ENCODE measurements at places on chromosomes 12 and 14.

GRCh38 chr12:58316926-58317325 is 375.6 kb downstream of the ATP23 start:
- no peaks in the 10 kb centered on the region for H3K27me3 ChIP-seq
- no peak overlapping the region for H3K27ac ChIP-seq

- DNase-seq, result no peak
- H3K27ac ChIP-seq, result no peak overlapping the region
- no peak overlapping the region for H3K4me3 ChIP-seq
- H3K4me1 ChIP-seq, result no peaks in the 10 kb centered on the region
Observed at GRCh38 chr12:131047789-131048610, 94.3 kb downstream of the ADGRD1 start.

DNA sequence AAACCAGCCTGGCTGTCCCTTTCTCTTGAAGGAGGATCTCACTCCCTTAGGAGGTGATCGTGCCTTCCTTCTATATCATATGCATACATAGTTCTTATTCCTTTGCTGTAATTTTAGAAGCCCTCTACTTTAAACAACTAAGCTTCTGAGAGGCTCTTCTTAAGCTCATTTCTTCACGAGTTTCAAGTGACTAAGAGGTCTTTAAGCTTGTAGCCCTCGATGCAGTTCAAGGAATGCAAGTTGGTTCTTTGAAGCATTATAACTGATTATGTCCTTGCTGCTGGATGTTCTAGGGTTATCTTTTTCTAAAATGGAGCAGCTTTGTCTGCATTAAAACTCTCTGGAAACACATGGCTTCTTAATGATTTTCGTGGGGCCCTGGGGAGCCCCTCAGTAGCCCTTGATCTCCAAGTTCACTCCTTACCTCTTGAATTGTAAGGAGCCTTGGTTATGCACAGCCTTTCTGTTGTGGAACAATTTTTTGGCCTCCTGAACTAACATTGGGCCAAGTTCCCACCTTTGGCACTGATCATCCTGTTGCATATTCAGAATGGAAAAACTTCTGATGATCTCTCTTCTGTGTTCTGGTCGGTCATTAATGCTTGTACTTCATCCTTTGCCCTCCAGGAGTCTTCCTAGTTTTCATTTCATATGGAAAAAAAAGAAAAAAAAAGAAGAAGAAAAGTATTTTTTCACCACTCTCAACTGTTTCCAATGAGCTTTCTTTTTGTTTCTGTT is 12.6 kb downstream of the RASSF8 start:
- peaks cover 2% of the 10 kb centered on the region for H3K4me1 ChIP-seq
- no peaks in the 10 kb centered on the region for H3K36me3 ChIP-seq

DNA sequence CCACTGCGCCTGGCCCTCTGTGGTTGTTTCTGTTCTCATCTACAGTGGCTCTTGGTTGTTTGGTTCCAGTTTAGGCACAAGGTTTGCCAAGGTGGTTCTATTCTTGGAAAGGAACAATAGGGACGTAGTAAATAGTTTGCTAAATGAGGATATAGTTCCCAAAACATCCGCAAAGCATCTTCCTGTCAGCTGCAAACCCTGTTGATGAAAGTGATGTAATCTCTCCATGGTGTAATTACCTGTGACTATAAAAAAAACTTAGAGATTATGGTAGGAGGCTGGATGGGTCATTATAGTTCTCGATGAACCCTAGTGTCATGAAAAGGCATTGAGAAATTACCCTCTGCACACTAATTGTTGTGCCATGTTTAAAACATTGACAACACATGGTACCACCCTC is 52.9 kb downstream of the SUSD6 start:
- no peak overlapping the region for H3K27ac ChIP-seq
- no peaks in the 10 kb centered on the region for H3K36me3 ChIP-seq
- peaks cover 2% of the 10 kb centered on the region for H3K4me1 ChIP-seq
- no peak for DNase-seq

GRCh38 chr14:99671235-99672224 is 12.6 kb upstream of the CYP46A1 start:
- no peak for DNase-seq
- H3K27ac ChIP-seq, result no peak overlapping the region
- H3K27me3 ChIP-seq, result no peaks in the 10 kb centered on the region
- peaks cover 29% of the 10 kb centered on the region for H3K4me1 ChIP-seq
- no peaks in the 10 kb centered on the region for H3K36me3 ChIP-seq

GRCh38 chr14:37230551-37231194 is 32.9 kb downstream of the MIPOL1 start:
- no peaks in the 10 kb centered on the region for H3K27me3 ChIP-seq
- no peaks in the 10 kb centered on the region for H3K4me1 ChIP-seq
- H3K36me3 ChIP-seq, result no peaks in the 10 kb centered on the region
- no peak overlapping the region for H3K27ac ChIP-seq
- DNase-seq, result peak; percentile 76
- H3K4me3 ChIP-seq, result no peak overlapping the region

- peaks cover 21% of the 10 kb centered on the region for H3K4me1 ChIP-seq
- no peak overlapping the region for H3K4me3 ChIP-seq
- H3K36me3 ChIP-seq, result no peaks in the 10 kb centered on the region
- no peaks in the 10 kb centered on the region for H3K27me3 ChIP-seq
- peak overlapping the region; percentile 54 for H3K27ac ChIP-seq
- peak; percentile 92 for DNase-seq
Observed at GRCh38 chr12:12872139-12872933, 19.0 kb upstream of the GPRC5A start.
